ENCODE measurements at places on chromosomes 6 and 20. TPM values are rescaled to one million over a fixed set of nuclear protein-coding genes. Genes with fewer than 3 reads are reported as not detected.

Gene GABBR1
- 101 TPM for total RNA-seq

Gene SLA2
- 31.4 TPM for total RNA-seq

Gene ADAM33
- total RNA-seq = not detected

Gene AGER
- total RNA-seq = 22.2 TPM

Gene DNAH8
- 0.05 TPM for total RNA-seq

Gene EYS
- total RNA-seq = not detected

Gene ENPP5
- 0.16 TPM for total RNA-seq

Gene F13A1
- total RNA-seq = 305 TPM

Gene SLC16A10
- total RNA-seq = 5.1 TPM

Gene RGS17
- not detected for total RNA-seq

Gene C20orf96
- total RNA-seq = 2.4 TPM

Gene ADGRB3
- total RNA-seq = not detected

Gene OR11A1
- total RNA-seq = not detected

Gene TCF15
- total RNA-seq = not detected

Gene LRRC73
- 0.37 TPM for total RNA-seq

Gene ESR1
- total RNA-seq = 2.4 TPM

Gene MAFB
- 8.9 TPM for total RNA-seq

Gene SLC17A9
- 0.89 TPM for total RNA-seq

Gene CHD6
- 87.0 TPM for total RNA-seq

Gene CALHM5
- total RNA-seq = 0.65 TPM

Gene GABRR2
- 0.65 TPM for total RNA-seq

Gene L3MBTL1
- 11.6 TPM for total RNA-seq

Gene CTCFL
- total RNA-seq = not detected

Gene SPDEF
- 0.35 TPM for total RNA-seq

Gene LY6G5B
- total RNA-seq = 27.6 TPM

Gene CD24
- total RNA-seq = not detected

Gene TCP11
- not detected for total RNA-seq

Gene TUBE1
- 26.5 TPM for total RNA-seq

Gene SKIC2
- total RNA-seq = 85.5 TPM

Gene TAGAP
- 269 TPM for total RNA-seq

Gene ARMH2
- total RNA-seq = 2.7 TPM

Gene GDAP1L1
- total RNA-seq = not detected

Gene RIMS1
- total RNA-seq = not detected

Gene FAM209B
- total RNA-seq = 3.2 TPM

Gene CFAP61
- not detected for total RNA-seq

Gene TMX4
- 66.3 TPM for total RNA-seq

Gene BCL2L1
- total RNA-seq = 59.1 TPM

Gene PTK6
- total RNA-seq = 0.50 TPM

Gene GJA10
- total RNA-seq = not detected

Gene EMILIN3
- not detected for total RNA-seq

Gene EPB41L1
- 0.40 TPM for total RNA-seq
